ENCODE measurements at places on chromosomes 5 and 9. TPM values are rescaled to one million over a fixed set of nuclear protein-coding genes. Genes with fewer than 3 reads are reported as not detected.

The MFAP3 gene
- 29.3 TPM for total RNA-seq

The GHR gene
- not detected for total RNA-seq

- DNase-seq: no peak
Measured at GRCh38 chr5:60701321-60701968, 1.5 kb upstream of the DEPDC1B start.

- peak; percentile 4 for DNase-seq
Measured at GRCh38 chr9:136031741-136032730, 63.1 kb downstream of the NACC2 start.

DNA sequence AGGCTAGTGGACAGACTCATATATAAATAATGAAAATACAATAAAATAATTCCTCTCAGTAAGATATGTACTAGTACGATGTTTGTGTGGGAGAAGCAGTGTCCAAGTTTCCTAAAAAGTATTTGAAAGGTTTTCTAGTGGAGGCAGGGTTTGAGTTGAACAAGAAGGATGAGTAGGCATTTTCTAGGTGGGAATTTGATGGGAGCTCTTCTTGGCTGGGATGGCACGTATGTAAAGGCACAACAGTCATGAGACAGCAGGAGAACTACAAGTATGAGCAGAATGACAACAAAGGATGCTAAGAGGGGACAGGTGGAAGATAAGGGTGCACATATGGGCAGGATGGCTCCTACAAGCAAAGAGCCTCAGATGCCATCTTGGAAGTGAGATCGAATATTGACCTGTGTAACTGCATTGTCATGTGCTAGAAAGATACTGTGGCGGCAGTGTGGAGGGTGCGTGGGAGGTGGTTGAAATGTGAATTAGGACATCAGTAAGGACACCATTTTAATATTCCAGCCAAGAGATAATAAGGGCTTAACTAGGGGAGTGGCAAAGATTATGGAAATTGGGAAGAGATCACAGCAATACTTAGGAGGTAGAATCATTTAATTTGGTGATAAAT is 135.8 kb downstream of the RPS23 start:
- no peak for DNase-seq

GRCh38 chr5:147804334-147804733 is 21.8 kb upstream of the JAKMIP2 start:
- DNase-seq: no peak

- no peak for DNase-seq
Measured at GRCh38 chr5:171782332-171782966, 3.2 kb upstream of the SMIM23 start.

DNA sequence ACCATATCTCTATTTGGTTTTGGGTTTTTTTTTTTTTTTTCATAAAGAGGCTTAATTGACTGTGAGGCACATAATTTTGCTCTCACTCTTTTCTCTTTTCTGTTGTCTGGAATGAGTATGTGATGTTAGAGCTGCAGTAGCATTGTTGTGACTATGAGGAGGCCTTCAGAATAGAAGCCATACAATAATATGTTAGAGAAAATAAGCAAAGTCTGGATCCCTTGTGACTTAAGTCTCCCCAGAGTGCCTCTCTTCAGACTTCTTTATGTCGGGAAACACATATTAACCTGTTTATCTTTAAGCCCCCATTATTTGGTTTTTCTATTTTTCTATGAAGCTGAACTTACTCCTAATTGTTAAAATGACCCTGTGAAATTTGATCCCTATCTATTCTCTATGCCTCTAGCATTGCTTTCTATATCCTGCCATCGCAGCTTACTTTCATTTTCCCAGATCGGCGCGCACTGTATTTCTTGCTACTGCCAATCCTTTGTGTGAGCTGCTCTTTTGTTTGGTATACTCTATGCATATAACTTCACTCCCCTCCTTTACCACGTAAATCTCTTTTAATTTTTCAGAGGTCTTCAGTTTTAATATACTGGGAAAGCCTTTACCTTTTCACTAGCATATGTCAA is 372.5 kb upstream of the KCNN2 start:
- peak; percentile 0 for DNase-seq

GRCh38 chr5:1965925-1966324 is 83.2 kb upstream of the IRX4 start:
- no peak for DNase-seq

DNA sequence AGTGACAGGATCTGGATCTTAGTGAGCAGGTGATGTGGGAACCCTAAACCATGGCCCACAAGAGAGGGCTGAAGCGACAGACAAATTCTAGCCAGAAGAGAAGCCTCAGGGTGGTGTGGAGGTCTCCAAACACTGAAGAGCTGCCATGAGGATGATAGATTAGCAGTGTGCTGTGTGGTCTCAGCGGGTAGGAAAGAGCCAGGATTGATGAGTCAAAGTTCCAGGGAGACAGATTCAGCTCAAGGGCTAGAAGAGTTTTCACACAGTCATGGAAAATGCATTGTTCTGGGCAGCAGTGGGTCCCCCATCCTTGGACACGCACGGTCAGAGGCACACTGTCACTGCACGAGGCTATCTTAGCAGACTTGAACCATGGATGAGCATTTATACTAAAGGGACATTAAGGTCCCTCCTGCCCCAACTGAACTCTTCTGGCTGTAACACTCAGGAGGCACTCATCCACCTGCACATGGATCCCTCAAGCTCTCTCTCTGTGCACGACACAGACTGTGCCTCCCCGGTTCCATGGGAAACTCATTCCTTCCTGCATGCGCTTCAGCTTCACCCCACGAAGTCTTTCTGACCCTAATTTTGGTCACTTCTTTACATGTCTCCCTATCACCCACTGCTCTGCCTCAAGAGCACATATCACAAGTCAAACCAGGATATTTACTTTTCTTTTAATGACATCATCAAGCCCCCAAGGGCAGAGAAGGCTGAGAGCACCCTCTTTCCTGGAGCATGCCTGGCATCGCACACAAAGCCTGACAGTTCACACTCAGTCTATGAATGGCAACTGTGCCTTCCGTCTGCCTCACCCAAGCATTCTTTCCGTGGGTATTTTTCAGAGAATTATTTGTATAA is 84.8 kb downstream of the TLE1 start:
- no peak for DNase-seq

GRCh38 chr9:15606643-15607472 is 54.0 kb downstream of the CCDC171 start:
- DNase-seq: no peak

- DNase-seq: no peak
Measured at GRCh38 chr9:129435988-129436717, 184.7 kb downstream of the C9orf50 start.

The ACTL7B gene
- total RNA-seq: not detected

The RAPGEF6 gene
- 17.1 TPM for total RNA-seq

DNA sequence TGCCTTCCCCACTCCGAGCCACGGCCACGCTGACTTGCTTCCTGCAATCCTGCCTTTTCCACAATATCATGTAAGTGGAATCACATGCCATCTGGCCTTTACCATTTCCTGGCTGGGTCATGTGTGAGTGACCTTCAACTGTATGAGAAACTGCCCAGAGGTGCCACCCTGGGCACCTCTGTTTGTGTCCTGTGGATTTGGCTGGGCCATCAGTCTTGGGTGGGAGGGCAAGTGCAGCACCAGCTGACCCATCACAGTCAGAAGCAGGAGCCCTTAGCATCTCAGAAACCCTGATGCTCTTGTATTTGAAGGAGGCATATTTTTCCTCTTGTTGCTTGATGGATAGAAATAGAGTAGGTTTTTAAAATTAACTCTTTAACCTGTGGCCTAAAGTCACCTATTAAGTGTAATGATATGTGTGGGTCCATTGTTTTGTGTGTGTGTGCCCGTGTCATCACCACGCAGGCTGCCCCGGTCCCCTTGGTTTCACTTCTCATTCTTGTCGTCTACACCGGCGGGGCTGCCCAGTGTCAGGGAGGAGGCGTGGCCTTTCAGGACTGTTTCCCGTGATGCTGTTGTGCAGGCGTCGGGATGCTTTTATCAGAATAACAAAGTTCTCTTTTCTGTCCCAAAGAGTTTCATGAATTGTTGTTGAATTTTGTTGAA is 52.1 kb upstream of the CACNA1B start:
- no peak for DNase-seq

The FCN2 gene
- not detected for total RNA-seq

GRCh38 chr9:75033791-75034473 is 5.8 kb upstream of the CARNMT1 start:
- DNase-seq: no peak

- no peak for DNase-seq
Measured at GRCh38 chr9:134010310-134011173, 14.7 kb upstream of the BRD3OS start.

DNA sequence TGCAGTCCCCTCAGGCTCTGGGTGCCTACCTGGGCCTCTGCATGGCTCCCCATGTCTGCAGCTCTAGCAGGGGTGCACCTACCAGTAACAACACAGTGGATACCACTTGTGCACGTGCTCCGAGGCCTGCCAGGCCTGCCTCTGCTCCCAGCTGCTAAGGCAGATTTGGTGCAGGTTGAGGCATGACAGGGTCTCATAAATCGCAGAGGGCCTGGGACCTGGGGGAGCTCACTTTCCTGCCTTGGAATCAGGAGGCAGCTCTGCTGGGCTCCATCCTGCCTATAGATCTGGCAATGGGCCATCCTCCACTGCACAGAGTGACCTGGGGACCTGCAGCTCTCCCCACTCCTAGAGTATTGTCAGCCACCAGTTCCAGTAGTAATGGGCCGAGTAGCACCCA is 121.9 kb upstream of the CXCL14 start:
- DNase-seq: no peak

The SLC6A3 gene
- total RNA-seq: not detected

The MSMP gene
- total RNA-seq: not detected
